Breast epithelium (tissue), 4 donors: ENCODE measurements at places on chromosomes 4 and X.

DNA sequence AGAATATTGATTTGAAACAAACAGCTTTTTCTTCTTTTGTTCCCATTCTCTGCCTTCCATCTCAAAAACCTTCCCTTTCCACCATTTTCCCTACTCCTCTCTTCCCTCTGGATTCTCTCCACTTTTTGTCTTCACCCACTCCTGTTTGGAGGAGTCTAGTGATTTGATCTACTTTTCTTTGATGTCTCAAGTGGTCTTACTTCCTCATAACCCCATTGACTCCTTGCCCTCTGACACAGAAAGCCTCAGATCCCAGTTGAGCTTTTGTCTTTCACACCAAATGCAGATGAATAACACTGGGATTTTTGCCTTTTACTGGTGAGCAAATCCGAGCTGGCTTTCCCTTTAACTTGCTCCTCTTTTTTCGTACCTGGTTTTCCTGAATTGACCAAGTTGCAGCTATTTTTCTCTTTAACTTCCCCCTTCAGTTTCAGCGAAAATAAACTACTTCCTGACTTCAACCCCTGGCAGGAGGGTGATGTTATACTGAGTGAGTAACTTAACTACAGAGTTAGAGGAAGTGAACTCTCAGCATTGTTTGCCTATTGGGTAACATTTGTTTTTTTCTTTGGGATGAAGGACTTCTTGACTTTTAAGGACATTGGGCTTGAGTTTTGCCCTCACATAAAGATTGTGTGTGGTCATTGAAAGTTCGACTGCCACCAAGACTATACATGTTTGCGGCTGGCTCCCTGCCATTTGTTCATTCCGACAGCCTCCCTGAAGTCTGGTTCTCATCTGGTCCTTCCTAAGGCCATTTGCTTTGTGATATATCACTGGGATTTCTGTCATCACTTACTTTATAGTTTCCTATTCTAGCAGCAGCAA is 392.8 kb upstream of the NR3C2 start:
- DNase-seq = no peak

DNA sequence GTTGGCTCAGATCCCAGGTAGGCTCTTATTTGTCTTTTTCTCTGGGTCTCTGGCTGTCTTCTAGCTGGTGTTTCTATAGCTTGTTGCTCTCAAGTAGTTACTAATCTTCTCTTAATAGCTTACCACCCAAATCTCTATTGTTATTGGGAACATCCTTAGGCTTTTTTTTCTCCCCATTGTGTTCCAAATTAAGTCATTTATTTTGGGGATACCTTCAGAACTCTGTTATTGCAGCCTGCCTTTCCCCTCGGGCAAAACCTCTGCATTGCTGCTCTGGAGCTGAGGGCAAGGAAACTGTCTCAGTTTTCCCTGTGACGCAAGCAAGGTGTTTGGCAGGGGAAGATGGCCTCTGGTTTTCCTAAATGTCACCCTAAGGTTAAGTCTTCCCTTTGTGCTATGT is 338.1 kb upstream of the ZCCHC13 start:
- DNase-seq = no peak

GRCh38 chr4:105755375-105755774 is 46.8 kb downstream of the GSTCD start:
- no peak for DNase-seq

GRCh38 chr4:98994474-98995182 is 893 bp upstream of the METAP1 start:
- DNase-seq = no peak

DNA sequence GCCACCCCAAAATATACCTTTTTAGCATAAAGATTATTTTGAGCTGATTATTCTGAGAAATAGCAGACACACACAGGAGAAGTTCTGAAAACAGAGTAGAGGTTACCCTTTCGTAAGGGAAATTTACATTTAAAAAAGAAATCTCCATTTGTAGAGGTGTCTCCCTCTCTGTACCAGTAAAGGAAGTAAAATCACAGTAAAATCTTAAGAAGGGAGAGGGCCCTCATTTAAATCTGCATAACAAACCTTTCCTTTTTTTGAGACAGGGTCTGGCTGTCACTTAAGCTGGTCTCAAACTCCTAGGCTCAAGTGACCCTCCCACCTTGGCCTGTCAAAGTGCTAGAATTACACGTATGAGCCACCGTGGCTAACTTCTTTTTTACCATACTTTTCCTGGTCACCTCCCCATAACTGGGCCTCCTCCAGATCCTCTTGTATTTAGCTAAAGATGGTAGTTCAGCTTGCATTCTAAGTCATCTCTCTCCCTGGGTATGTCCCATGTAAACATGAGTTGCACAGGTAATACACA is 92.2 kb upstream of the INTU start:
- DNase-seq = no peak

GRCh38 chrX:139121616-139122286 is 408.8 kb upstream of the F9 start:
- DNase-seq = no peak

- no peak for DNase-seq
Observed at GRCh38 chr4:77235289-77235854, 78.4 kb downstream of the CCNG2 start.

DNA sequence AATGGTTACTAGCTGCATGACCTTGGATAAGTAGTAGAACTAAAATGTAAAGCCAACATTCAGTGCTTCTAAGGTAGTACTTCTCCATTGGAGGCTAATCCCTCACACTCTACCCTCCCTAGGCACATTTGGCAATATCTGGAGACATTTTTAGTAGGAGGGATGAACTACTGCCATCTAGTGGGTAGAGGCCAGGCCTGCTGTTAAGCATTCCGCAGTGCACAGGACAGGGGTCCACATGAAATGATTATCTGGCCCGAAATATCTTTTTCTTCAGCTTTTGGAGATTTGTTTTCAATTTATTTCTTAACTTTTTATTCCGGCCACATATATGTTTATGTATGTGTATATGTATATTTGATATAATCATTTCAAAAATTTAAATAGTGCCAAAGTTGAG is 36.0 kb upstream of the SPANXC start:
- no peak for DNase-seq

DNA sequence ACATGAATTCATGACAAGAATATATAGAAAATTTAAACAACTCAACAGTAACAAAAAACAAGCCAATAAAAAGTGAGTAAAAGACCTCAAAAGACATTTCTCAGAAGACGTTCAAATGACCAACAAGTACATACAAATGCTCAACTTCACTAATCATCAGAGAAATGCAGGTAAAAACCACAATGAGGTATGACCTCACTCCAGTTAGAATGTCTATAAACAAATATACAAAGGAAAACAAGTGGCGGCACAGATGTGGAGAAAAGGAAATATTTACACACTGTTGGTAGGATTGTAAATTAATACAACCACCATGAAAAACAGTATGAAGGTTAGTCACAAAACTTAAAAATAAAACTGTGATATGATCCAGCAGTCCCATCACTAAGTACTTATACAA is 1033.1 kb downstream of the RAPGEF2 start:
- no peak for DNase-seq

- DNase-seq = no peak
Observed at GRCh38 chr4:159697322-159698283, 594.7 kb downstream of the RAPGEF2 start.

- DNase-seq = no peak
Observed at GRCh38 chr4:107835406-107835805, 10.7 kb downstream of the SGMS2 start.

DNA sequence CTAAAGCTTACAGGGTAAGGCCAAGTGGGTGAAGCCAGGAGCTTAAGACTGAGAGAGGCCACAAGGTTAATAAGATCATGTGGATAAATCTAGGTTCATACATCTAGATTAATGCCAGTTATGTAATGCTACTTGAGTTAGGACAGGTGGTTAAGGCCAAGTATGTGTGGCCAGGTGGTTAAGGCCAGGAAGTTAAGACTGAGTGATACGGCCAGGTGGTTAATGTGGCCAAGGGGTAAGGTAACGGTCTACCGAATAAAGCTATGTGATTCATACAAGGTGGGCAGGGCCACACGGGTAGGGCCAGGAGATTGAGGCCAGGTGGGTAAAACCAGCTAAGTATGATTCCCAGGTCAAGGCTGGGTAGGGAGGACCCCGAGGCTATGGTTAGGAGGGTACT is 223.0 kb downstream of the TACR3 start:
- no peak for DNase-seq

DNA sequence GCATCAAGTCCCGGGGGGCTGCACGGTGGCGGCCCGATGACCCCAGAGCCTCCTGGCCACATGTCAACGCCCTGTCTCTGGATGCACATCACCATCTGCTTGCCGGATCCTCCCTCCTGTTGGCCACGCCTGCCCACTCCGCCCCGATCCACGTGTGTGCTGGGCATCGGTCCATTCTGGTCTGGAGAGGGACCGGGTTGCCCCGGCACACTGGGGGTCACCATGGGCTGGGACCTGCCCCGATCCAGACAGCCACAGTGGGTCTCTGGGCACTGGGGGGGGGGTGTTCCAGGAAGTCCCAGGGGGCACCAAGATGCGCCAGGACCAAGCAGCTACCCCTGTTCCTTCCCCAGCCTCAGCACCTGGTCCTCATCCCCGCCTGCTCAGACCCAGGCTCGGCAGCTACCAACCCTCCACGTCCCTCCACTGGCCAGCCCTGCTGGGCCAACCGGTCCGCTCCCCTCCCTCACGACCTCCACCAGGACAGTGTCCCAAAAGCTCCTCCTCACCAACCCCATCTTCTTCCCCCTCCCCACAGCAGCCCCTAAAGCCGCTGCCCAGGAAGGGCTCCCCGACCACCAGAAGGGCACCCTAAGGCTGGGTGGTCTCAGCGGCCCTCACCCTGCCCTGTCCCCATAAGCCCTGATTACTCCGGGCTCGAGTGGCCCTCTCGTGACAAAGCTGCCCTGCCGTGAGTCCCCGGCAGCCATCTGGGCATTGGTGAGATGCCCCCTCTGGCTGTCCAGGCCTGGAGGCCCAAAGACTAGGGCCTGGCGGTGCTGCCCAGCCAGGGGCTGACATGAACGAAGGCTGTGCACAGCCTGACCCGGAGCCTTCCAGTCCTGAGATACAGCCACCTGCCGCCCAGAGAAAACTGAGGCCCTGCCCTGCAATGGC is 4.6 kb downstream of the CTBP1 start:
- DNase-seq = no peak

DNA sequence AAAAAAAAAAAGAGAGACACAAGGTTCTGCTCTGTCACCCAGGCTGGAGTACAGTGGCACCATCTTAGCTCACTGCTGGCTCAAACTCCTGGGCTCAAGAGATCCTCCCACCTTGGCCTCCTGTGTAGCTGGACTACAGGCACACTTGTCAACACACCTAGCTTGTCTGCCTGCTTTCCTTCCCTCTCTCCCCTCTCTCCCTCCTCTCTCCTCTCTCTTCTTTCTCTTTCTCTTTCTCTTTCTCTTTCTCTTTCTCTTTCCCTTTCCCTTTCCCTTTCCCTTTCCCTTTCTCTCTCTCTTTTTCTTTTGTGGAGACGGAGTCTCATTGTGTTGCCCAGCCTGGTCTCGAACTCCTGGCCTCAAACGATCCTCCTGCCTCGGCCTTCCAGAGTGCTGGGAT is 132.1 kb downstream of the DIPK2B start:
- DNase-seq = no peak

- DNase-seq = no peak
Observed at GRCh38 chr4:145716661-145717200, 36.8 kb downstream of the C4orf51 start.

DNA sequence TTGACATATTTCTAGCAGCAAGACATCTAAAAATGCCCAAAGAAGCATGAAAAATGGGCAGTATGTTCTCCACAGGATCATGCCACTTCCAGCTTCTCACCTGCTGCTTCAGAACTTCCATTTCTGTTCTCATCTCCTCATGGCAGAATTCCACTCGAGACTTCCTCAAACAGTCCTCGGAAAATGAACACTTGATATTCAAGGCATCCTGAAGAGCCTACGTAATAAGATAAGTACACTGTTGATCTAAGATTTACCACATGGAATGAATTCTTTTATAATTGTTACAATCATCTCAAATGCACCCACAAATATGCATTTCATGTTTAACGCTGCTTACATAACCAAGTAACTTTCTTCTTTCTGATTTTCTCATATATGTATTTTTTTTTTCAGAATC is 14.1 kb downstream of the TNIP3 start:
- DNase-seq = no peak

GRCh38 chr4:7356667-7357310 is 77.9 kb downstream of the PSAPL1 start:
- DNase-seq = no peak

DNA sequence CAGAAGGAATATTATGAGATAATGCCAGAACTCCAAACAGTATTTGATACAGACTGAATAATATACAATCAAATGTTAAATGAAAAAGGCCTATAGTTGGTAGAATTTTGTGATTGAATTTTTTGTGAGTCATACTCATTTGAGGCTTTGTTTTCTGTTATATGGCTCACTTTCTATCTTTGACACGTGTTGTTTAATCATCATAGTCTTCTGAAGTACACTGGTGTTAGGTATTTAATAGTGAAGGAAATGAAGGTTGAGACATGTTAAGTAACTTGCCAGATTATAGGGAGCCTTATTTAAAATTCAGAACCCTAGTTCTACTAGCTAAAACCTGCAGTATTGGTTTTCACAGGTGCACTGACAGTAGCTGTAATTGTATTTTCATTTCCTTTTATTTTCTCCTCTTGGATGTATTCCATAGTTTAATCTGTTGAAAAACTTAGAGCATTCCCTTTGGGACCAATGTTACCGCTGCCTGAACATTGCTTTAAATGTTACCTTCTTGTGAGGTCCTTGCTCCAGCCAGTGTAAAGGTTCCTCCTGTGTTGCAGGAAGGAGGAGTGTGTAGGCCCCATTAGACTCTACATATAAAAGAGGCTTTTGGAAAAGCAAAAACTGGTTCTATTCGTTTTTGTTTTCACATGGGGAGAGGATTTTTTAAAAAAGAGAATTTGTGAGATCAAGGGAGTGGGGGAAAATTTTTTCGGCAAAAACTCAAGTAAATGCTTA is 224.1 kb downstream of the ARHGAP10 start:
- no peak for DNase-seq

DNA sequence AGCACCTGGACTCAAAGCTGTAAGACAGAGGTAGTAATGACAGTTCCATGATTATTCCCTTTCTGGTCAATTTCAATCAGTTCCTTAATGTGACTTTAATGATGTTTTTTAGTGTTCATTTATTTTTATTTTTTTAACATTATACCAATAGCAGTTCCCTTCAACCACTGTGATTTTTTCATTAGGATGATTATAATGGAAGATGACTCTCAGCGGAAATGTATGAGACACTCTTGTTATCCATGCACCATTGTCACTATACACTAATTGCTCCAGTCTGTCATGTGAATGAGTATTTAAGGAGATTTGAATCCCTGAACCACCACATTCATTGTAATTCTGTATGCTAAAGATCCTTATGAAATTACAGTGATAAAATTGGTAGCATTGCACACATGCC is 2102.3 kb upstream of the AGA start:
- no peak for DNase-seq
